ENCODE measurements at places on chromosomes 3 and 15.

- DNase-seq: no peak
Observed at GRCh38 chr3:97996988-97997387, 24.8 kb upstream of the RIOX2 start.

DNA sequence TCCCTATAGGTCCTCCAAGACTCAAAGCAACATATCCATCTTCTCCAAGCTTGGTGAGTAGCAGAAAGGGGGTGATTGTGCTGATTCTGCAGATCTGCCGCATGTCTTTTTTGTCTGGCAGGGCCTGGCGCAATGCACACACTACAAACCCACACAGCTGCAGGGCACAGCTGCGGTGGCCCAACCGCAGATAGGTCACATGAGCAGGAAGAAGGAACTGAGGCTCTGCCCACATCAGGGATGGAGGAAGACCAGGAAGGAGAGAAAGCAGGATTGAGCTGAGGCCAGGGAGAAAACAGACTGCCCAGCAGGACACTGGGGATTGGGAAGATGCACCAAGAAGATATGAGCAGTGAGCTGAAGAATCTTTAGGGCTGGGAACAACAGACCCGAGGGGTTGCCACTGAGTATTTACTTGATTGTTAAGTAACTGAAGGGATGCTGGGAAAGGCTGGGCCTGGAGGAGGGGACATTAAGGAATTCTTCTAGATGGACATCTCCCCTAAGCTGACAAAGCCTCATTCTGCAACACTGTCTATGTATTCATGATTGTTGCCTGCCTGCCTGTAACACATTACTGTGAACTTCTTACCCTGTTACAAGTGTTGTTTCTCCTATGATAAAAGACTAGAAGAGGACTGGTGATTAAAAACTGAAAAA is 126.7 kb downstream of the MYLK start:
- DNase-seq: no peak

DNA sequence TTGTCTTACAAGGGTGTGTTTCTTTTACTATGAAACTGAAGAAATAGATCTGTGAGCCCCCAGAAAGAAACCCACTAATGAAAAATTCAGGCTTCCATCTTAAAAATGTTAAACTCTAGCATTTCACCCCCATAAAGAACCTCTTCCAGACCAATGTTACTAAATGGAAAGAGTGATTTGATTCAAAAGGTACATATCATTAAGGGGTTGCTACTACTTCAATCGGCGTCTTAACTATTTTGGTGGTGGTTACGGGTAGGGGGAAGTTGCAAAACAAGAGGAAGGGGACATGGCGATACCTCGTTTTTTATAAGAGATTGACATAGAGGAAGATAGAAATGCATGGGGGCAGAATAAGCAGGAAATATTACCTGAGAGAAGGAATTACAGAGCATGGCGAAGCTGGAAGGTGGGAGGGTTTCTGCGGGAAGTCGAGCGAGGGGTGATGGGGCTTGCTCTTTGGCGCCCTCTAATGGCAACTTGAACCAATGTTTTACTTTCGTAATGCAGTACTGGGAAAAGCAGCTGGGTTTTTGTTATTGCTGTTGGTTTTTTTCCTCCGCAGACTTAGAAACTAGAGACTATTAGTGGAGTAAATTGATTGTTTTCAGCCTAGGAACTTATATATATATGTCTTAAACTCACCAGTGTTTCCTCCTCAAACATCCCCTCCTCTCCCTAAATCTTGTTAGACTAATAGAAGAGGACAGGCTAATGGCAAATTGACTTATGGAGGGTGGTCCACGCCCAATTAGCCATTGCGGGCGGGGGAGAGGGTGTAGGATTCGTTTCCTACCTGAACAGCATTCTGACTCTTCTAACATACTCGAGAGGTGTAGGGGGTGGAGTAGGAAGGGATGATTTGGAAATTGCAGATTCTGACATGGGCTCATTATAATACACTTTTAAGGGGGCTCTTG is 11.3 kb upstream of the SOX2 start:
- no peak for DNase-seq

DNA sequence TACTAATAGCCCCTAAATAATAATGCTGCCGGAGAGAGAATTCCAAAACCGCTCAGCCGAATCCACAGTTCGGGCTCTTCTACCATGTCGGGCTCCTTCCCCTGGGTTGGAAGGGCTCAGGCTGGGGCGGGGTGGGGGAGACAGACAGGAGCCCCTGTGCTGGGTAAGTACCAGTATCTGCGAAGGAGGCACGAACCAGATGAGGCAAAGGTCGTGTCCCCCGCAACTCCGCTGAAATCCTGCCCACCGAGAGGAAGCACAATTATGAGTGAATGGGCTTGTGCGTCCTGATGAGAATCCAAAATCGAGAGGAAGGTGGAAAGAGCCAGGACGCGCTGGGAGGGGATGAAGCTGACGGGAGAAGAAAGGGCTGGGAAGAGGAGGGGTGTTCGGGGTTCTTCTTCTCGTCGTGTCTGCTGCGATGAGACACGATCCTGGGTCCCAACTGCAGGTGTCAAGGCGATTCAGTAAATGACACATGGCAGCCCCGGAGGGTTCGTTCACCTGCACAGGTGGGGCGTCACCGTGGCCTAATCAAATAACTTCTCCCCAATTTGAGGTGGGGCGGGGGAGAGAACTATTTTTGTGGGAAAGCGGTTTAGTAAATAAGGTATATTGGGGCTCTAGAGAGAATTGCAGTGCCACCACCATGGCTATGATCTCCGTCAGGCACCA is 707 bp upstream of the FAM81A start:
- DNase-seq: no peak

DNA sequence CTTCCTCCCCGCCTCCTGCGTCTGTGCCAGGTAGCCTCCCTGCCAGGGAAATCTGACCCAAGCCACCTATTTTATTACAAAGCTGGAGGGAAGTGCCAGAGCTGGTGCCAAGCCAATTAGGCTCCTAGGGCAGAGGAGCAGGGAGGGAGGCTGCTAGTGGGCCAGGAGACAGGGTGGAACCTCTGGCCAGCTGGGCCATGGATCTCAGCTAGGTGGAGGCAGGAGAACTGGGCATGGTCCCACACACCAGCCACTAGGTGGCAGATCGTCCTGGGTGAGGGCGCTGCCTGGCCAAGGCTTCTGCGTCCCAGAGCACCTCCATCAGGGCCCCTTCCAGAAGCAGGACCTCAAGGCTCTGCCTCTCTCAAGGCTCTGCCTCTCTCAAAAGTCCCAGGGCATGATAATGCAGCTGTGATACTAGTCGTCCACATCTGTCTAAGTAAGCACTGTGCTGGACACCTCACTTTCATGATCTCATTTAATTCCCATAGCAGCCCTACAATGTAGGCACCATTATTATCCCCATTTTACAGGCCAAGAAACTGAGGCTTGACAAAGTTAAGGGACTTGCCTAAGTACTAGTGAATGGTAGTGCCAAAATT is 4.5 kb upstream of the RFT1 start:
- peak; percentile 26 for DNase-seq

DNA sequence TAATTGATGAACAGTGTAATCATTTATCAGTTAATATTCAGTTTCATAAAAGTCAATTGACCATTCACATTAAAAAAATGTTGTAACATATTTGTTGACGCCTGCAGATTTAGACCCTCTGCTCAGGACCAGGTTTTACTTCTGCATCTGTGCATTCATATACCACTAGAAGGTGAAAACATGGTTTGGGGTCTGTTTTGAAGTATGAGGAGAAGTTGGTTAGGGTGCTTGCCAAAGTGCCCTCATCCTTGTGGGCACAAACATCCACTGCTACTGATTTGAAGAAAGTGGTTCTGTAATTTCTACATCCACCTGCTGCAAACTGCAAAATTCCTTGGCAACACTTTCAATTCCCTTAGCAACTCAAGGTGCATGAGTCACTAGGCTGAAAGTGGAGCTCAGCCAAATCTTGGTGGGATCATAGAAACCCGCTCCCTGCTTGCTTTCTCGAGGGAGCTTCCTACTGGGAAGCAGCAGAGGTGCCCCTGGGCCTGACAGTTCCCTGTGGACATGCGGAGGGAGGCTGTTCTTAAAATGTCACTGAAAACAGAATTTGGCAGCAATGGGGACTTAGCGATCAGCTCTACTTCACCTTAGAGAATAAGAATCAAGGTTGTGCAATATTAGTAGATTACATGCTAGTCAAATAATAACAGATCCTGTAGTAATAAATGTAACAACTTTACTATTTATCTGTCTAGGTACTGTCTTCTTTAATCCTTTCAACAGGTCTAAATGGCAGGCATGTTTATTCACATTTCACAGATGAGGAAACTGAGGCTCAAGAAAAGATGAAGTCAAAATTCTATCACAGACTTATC is 301.0 kb upstream of the TBL1XR1 start:
- no peak for DNase-seq

DNA sequence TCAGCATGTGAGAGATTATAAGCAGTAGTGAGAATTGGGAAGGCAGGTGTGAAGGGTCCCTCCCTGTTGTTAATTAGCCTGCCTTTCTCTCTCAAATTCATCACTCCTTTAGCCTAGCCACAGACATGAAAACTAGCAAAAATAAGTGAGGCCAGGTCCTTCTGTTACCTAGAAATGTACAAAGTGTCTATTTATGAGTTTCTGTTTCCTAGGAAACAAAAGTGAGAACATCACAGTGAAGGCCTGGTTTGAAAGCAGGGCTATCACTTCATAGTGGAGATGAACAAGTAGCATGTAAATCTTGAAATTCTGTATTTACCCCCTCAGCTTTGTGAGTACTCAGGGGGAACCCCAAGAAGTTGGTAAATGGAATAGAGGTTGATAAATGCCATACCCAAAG is 78.2 kb upstream of the UMPS start:
- no peak for DNase-seq

- no peak for DNase-seq
Observed at GRCh38 chr15:69390575-69390974, 23.6 kb upstream of the KIF23 start.

DNA sequence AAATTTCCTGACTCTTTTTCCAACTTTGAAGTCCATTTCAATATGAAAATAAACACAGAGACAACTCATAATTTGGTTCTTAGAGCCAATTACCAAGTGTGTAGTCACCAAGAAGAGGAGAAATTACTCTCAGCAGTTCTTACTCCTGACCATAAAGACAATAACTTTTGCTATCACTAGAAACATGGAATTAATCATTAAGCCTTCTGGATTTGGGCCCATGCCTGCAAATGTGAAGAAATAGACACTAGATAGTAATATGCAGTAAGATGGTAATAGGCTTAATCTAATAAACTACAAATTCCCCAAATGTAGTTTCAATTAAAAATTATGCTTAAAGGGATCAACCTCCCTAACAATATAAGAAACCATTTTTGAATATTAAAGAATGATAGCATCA is 185.1 kb upstream of the AGTR1 start:
- no peak for DNase-seq

GRCh38 chr15:70704166-70704565 is 59.2 kb downstream of the UACA start:
- no peak for DNase-seq

DNA sequence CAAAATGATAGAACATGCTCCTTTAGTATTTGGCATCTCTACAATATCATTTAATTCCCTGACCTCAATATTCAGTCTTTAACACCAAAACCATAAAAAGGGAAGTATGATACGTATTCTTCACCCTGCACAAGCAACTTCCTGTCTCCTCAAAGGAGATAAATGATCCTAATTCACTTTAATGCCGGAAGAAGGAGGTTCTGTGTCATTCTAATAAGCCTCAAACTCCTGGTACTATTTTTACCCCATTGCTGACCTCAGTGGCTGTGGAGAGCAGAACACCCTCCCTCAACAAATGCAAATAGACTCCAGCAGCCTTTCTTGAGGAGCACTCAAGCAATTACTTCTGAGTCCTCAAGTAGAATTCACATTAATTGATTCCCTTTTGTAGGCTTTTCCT is 173.3 kb downstream of the TMEM108 start:
- no peak for DNase-seq

DNA sequence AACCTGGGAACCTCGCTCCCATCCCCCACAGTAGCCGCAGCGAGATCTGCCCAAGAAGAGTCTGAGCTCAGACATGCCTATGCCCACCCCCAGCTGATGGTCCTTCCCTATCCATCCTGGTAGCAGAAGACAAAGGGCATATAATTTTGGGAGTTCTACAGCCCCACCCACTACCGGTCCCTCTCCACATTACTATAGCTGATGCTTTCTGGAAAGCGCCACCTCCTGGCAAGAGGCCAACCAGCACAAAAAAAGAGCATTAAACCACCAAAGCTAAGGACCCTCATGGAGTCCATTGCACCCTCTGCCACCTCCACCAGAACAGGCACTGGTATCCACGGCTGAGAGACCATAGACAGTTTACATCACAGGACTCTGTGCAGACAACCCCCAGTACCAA is 168.4 kb downstream of the MEGF11 start:
- DNase-seq: no peak

GRCh38 chr3:101085752-101086151 is 92.5 kb upstream of the ABI3BP start:
- DNase-seq: no peak

DNA sequence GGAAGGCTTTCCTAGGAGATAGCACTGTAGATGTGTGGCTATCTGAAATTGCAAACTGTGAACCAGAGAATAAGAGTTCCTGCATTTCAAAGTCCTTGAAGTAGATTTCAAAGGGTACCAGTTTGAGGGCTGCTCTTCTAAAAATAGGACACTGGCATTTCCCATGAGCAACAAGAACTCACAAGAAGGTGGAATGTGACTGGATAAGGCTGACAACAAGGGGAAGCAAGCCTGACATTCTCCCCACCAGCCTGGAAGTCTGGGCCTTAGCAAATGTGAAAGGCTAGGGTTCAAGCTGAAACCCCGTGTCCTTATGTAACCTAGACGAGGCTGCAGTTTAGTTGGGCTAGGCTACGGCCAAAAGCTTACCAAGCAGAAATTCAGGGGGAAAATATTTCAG is 18.7 kb upstream of the TJP1 start:
- no peak for DNase-seq

GRCh38 chr3:175422744-175423143 is 563.6 kb downstream of the NAALADL2 start:
- no peak for DNase-seq

DNA sequence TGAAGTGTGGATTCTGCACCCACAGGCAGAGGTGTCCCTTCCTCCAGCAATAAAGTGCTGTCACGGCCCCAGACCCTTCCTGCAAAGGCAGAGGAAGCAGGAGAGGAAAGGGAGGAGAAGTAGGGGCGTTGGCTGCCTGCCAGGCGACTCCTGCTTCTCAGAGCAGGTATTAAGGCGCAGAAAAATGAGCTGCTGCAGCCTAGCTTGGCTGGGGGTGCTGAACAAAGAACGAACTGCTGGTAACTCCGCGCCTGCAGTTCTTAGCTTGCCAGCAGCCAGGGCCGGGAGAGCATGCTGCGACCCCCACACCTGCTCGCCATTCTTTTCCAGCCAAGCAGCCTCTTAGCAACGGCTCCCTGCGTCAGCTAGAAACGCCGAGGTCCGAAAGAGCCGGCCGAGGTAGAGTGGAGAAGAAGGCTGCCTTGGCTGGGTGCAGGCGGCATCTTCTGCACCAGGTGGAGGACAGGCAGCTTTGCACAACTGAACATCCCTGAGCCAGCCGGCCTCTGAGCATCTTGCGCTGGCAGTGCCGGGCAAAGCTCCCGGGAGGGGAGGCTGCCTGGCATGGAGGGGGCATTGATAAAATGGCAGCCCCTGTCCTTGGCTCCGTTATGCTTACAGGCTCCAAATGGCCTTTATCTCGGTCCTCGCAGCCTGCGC is 296.0 kb downstream of the MEX3B start:
- no peak for DNase-seq
